Astrocyte (in vitro differentiated cells and primary cell): ENCODE measurements at places on chromosomes 5 and 9. TPM values are rescaled to one million over a fixed set of nuclear protein-coding genes. Genes with fewer than 3 reads are reported as not detected.

Gene CERCAM
- total RNA-seq: 66.1 and 99.8 TPM in 2 replicates

Gene HTR1A
- not detected in 2 replicates for total RNA-seq

Gene DCP2
- total RNA-seq: 39.8 and 48.9 TPM in 2 replicates

Gene IRX1
- 0.14 and 0.52 TPM in 2 replicates for total RNA-seq

Gene LNPEP
- 34.9 and 36.3 TPM in 2 replicates for total RNA-seq

DNA sequence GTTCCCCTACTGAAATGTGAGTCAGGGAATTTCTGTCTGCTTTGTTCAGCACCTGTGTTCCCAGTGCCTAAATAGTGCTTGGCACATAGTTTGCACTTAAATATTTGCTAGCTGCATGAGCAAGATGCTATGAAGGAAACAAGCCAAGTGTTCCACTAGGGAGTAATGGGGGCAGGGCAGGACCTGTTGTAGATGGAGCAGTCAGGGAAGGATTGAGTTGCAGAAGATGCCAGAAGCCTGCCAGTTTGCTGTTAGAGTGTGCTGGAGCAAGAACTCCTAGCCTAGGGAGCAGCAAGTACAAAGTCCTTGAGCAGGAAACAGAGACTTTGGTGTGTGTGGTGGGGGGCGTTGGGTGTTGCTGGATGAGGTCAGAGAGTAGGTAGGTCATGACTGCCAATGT lies 87.5 kb downstream of the DAB2IP start:
- H3K4me3 ChIP-seq: no peak overlapping the region
- no peaks in the 10 kb centered on the region for H3K27me3 ChIP-seq
- peaks cover 48% of the 10 kb centered on the region for H3K4me1 ChIP-seq
- H3K27ac ChIP-seq: no peak overlapping the region

DNA sequence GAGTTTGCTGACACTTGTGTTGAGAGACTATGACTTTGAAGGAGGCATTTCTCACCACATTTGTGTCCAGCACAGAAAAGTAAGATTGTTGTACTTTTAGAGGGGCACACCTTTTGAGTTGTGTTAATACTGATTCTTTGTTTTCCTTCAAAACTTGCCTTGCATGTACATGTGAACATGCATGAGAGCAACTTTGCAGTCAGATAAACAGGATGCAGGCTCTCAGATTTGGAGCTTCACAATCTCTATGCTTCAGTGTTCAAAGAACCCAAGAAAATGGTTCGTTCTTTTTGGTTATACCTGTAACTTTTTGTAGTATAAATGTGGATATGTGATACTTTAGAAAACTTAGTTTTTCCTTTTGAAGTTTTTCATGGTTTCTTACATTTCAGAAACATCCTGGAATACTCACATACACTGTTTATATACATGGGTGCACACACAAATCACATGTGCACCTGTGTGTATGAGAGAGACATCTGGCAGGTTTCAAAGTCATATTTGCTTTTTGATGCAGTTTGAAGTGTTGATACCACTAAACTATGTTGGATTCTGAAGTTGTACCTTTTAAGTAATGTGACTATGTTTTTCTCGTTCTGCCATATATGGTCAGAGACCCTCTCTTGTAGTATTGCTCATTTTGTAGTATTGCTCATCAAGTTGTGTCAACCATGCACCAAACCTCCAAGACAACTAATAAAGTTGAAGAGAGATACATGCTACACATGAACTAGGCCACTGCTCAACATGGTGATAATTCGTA lies 190.7 kb downstream of the CD180 start:
- H3K4me1 ChIP-seq: peaks cover 28% of the 10 kb centered on the region
- no peaks in the 10 kb centered on the region for H3K36me3 ChIP-seq
- peak overlapping the region; percentile 81 for H3K4me3 ChIP-seq
- no peak for DNase-seq

Gene CARTPT
- not detected in 2 replicates for total RNA-seq

Gene TRIO
- total RNA-seq: 291 and 347 TPM in 2 replicates

Gene SPACA9
- total RNA-seq: 3.9 and 5.0 TPM in 2 replicates

Gene PCDHB3
- 3.6 and 3.9 TPM in 2 replicates for total RNA-seq

Gene PCDHGA11
- total RNA-seq: 5.3 and 5.8 TPM in 2 replicates

Gene UGT3A2
- total RNA-seq: 0.43 and 0.86 TPM in 2 replicates

DNA sequence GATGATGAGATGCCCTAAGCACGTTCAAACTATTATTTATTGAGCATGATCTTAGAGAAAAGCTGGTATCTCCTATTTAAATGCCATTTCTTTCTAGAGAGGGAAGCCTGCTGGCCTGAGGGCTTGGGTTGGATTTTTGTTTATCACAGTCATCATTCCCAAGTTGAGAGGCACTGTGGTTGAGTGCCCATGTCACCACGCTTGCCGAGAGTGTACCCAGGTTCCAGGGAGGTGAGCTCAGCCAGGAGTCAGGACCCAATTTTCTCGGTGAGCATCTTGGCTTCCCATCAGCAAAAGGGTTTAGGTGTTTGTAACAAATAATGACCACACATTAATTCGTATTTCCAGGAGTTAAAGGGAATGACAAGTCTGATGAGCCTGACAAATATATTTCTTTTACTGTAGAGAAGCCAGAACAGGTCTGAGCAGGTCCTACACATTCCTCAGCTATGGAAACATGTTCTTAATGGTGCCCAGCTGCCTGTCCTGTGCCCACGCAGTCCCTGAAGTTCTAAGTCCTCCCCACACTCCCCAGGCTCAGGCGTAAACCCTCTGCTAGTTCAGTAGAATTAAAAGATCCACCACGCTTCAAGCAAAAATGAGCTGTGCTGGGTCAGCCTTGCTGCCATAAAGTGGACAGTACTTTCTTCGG lies 258.9 kb upstream of the IRX2 start:
- H3K27me3 ChIP-seq: no peaks in the 10 kb centered on the region
- H3K27ac ChIP-seq: no peak overlapping the region
- DNase-seq: no peak

- no peak for DNase-seq
- H3K4me3 ChIP-seq: no peak overlapping the region
- no peaks in the 10 kb centered on the region for H3K36me3 ChIP-seq
- H3K4me1 ChIP-seq: no peaks in the 10 kb centered on the region
- H3K27me3 ChIP-seq: no peaks in the 10 kb centered on the region
- H3K27ac ChIP-seq: no peak overlapping the region
Observed at GRCh38 chr5:54793468-54794134, 191.8 kb downstream of the ESM1 start.

- DNase-seq: no peak
- no peaks in the 10 kb centered on the region for H3K27me3 ChIP-seq
- H3K36me3 ChIP-seq: peaks cover 47% of the 10 kb centered on the region
Observed at GRCh38 chr5:157570531-157571200, 4.9 kb downstream of the ADAM19 start.

Gene TMEM252
- not detected in 2 replicates for total RNA-seq

GRCh38 chr5:127671218-127671617 lies 22.3 kb downstream of the CTXN3 start:
- no peak for DNase-seq
- H3K4me3 ChIP-seq: no peak overlapping the region
- no peaks in the 10 kb centered on the region for H3K36me3 ChIP-seq
- no peaks in the 10 kb centered on the region for H3K27me3 ChIP-seq
- H3K4me1 ChIP-seq: no peaks in the 10 kb centered on the region
- no peak overlapping the region for H3K27ac ChIP-seq

Gene TIMD4
- not detected in 2 replicates for total RNA-seq

Gene AQP3
- total RNA-seq: 3.2 and 4.6 TPM in 2 replicates

Gene TOR1A
- 65.3 and 67.4 TPM in 2 replicates for total RNA-seq

DNA sequence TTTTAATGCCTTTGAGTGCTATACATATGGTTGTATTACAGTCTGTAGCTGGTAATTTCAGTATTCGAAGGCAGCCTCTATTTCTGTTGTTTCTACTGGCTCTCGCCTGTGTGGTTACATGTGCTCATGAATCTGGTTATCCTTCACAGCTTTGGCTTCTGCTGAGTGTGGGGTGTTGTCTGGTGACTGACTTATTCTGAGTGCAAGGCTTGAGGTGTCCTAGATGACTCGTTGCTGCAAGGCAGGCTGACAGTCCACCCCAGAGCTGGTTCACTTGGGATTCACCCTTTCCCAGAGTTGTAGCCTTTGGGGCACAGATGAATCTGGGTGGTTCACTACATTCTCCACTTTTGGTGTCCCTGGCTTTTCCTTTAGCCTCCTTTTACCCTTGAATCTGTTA lies 41.4 kb downstream of the PDE8B start:
- peaks cover 10% of the 10 kb centered on the region for H3K27me3 ChIP-seq
- H3K36me3 ChIP-seq: no peaks in the 10 kb centered on the region
- no peaks in the 10 kb centered on the region for H3K4me1 ChIP-seq
- H3K4me3 ChIP-seq: no peak overlapping the region
- DNase-seq: no peak

DNA sequence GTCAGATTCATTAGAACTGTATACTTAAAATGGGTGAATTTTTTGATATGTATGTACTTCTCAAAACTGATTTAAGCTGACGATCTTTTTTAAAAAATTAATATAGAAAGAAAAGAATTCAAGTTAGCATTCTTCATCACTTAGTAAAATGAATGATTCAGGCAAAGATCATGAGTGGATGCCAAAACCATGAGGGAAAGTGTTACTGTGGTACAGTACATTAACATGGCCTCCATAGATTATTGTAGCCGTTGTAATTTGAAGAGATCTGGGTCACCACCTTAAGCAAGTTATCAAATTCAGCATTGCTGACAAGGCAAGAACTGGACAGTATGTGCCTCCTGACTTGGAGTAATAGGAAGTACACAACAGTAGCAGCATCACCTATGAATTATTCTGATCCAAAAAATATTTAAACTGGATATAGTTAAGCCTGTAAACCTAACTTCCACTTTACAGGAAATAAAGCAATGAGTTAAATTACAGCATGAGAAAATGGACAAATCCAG lies 29.7 kb downstream of the C9orf85 start:
- H3K27ac ChIP-seq: no peak overlapping the region
- H3K4me3 ChIP-seq: no peak overlapping the region
- H3K27me3 ChIP-seq: no peaks in the 10 kb centered on the region
- DNase-seq: peak; percentile 57
- no peaks in the 10 kb centered on the region for H3K4me1 ChIP-seq

DNA sequence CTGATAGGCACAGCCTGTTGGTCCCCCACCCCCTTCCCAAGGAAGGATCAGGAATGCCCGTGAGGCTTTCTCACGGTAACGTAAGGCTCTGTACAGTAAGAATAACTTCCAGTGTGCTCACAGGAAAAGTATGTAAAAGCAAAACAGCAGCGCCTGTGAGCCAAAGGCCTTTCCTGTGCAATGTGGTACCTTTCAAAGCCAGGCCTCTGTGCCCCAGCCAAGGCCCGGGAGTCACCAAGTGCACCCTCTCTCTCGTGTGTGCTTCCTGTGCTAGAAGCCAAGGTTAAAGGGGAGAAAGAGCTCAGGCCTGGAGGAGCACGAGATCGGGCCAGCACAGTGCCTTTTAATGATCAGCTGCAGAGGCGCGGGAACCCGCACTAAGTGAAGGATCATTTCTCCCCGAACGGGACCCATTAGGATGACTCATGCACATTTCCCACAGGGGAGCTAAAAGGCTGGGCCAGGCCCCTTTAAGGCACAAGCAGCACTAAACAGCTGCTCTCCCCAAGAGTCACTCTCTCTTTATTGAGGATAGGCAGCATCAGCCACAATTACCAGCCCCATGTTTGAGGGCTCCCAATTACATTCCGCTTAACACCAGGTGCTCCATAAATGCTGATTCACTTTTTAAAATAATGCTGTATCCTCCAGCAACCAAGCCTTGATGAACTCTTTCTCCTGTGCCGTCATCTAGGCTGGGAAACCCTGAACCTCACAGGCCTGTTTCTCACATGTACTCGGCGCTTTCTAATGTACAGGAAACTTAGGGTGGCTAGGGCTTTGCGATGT lies 42.8 kb downstream of the SHB start:
- peaks cover 51% of the 10 kb centered on the region for H3K4me1 ChIP-seq
- H3K4me3 ChIP-seq: peak overlapping the region; percentile 13
- H3K27ac ChIP-seq: peak overlapping the region; percentile 99

- no peaks in the 10 kb centered on the region for H3K27me3 ChIP-seq
- DNase-seq: no peak
- H3K4me1 ChIP-seq: peaks cover 22% of the 10 kb centered on the region
- no peak overlapping the region for H3K4me3 ChIP-seq
- no peaks in the 10 kb centered on the region for H3K36me3 ChIP-seq
Observed at GRCh38 chr5:60336491-60336890, 363.5 kb downstream of the DEPDC1B start.

GRCh38 chr9:70049672-70050271 lies 6.1 kb downstream of the MAMDC2 start:
- no peaks in the 10 kb centered on the region for H3K27me3 ChIP-seq
- H3K27ac ChIP-seq: no peak overlapping the region
- H3K4me3 ChIP-seq: no peak overlapping the region
- DNase-seq: no peak

Gene LRRC19
- not detected in 2 replicates for total RNA-seq

Gene TAF11L5
- not detected in 2 replicates for total RNA-seq

- H3K4me1 ChIP-seq: peaks cover 19% of the 10 kb centered on the region
- no peaks in the 10 kb centered on the region for H3K27me3 ChIP-seq
- DNase-seq: peak; percentile 99
- H3K4me3 ChIP-seq: peak overlapping the region; percentile 33
- no peaks in the 10 kb centered on the region for H3K36me3 ChIP-seq
Observed at GRCh38 chr5:73938280-73938937, 312.4 kb downstream of the ARHGEF28 start.
